ENCODE measurements at places on chromosomes 6 and 20.

- DNase-seq, result no peak
Observed at GRCh38 chr6:81978230-81978629, 225.7 kb upstream of the TENT5A start.

- peak; percentile 37 for DNase-seq
Observed at GRCh38 chr6:36800223-36801076, 38.8 kb downstream of the CPNE5 start.

DNA sequence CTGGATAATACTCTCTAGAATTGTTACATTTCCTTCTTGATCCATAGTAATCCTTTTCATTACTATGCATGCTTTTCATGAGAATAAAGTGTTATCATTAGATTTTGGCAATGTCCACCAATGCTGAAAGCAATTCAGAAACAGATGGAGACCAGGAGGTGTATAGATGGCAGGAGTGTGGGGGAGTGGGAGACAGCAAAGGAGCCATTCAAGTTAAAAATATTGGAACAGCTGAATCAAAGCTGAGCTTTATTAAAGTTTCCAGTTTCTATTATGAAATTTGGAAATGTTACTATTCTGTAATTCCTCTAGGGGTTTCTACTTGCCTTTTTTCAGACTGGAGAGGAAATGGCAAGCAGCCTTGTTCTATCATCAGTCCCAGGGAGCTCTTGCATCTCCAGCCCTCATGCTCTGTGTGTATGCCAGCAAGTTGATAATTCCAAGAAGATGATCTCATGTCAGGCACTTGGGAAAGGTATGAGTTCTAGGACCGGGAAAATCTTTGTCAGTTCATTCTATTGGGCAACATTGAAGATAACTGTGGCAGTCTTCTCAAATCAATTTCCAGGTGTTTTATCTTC lies 228.0 kb downstream of the CD109 start:
- no peak for DNase-seq

DNA sequence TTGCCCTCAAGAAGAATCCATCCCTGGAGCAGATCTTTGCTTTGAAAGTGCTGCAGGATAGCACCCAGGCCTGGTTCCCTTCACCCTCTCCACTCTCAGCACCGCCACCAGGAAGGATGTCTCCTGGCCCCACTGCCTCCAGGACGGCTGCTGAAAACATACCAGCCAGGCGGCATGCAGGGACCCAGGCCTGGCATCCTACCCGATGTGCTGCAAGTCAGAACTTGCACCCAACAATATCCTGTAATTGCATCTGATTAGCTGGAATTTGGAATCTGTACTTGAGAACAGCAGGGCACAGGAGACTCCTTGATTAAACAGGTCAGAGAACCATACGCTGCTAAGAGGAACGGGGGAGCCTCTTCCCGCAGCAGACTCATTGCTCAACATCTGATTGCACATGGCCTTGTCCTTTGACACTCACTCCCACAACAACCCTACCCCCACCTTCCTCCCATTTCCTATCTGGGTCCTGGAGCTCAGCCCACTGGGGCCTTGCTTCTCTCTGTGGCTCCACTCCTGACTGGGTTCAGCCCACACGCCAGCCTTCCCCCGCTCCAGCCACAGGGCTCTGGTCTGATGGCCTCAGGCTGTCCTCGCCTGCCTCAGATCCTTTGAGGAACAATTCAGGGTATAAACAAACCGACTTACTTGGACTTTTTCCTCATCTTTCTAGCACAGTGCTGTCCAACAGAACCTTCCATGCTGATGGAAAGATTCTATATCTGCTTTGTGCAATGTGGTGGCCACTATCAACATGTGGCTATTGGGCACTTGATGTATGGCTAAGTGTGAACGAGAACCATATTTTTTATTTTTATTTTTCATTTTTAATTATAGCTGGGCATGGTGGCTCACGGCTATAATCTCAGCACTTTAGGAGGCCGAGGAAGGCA lies 78.0 kb downstream of the FGD2 start:
- DNase-seq, result peak; percentile 85

DNA sequence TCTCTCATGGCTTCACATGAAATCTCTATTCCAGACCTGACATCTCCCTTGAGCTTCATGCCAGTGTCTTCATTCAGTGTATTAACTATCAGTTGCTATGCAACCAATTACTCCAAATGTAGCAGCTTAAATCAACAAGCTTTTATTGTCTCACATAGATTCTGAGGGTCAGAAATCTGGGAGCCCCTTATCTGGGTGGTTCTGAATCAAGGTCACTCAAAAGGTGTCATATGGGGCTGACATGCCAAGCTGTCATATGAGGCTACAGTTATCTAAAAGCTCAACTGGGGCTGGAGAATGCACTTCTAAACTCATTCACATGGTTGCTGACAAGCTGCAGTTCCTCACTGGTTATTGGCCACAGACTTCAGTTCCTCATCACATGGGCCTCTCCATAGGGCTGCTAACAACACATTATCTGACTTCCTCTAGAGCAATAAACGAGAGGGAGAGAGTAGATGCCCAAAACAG lies 7.3 kb upstream of the CGA start:
- peak; percentile 36 for DNase-seq

DNA sequence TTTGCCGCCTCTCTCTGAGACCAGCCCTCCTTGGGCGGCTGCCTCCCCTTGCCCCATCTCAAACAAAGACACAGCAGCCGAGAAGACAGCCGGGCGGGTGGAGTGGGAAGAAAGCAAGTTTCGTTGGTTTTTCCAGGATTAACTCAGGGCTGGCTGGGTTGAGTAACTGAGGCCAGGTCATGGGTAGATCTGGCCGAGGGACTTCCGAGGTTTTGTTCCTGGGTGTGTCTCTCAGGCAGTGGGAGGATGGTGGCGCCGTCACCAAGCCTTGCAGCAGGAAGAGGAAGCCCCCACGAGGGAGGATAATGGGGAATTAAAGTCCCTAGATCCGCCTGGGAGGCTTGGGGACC lies 167.2 kb downstream of the TTLL2 start:
- no peak for DNase-seq

DNA sequence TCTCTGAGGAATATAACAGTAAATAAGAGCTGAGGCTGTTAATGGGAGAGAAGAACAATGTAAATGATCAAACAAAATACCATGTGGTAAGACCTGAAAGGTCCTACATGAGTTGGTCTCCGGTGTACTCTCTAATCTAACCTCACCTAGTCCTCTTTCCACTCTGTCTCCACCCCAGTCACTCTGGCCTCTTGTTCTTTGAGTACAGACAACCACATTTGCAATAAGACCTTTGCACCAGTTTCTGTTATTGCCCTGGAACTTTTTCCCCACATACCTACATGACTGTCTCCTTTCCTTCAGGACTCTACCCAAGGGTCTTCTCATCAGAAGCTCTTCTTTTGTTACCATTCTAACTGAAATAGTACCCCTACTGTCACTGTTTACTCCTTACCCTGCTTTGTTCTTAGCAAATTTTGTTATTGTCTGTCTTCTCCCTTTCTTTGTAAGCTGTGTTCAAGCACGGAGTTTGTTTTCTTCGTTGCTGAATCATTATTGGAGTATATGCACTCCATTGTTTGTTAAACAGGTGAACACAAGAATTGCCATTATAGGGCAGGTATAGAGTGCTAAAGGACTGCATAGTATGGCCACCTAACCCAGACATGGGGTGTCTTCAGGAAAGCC lies 37.3 kb downstream of the MAPK14 start:
- DNase-seq, result peak; percentile 68

DNA sequence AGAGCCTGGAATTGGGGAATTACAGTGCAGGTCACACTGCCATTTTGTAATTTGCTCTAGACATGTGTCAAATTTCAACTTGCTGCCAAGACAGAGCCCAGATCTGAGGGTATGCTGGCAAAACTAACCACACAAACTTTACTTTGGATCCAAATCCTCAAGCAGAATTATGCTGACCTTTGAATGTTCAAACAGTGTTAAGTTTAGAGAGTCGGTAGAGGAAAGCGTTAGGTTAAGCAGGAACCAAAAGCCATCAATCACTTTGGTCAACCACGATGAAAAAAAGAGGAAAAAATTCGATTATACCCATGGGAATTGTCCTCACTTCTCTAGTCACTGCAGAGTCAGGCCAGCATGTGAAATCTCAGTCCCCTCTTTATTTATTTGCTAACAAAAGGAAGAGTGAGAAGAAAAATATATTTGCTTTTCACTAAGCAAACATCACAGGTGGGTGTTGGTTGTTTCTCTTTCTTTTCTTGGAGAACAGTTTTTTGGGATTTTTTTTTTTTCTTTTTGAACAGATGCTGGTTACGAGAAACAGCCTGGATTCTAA lies 105.1 kb upstream of the ADGRF1 start:
- DNase-seq, result no peak

DNA sequence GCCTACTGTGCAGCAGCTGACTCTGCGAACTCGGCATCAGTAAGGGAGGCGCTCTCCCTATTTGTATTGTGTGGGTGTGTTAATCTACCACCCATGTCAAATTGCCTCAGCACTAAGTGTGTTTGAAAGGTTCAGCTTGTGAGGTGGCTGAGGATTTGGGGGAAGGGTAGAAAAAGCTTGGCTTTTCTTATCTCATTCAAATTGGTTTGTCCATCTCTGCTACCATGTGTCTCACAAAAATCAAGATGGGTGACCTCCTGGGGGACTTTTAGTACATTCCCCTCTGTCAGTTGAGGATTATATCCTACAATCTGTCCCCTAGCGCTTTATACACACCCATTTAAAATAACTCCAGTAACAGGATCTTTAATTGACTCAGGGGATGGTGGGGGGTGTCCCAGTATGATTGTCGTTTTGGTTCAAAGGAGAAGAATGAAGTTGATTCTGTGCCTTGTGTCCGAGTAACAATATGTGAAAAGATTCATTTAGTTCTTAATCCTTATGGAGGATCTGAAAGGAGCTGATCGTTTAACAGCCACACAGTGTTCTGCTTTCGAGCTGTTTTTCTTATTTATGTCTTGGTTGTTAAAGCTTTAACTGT lies 609.6 kb downstream of the PKHD1 start:
- DNase-seq, result no peak

- DNase-seq, result no peak
Observed at GRCh38 chr20:57198132-57199072, 68.0 kb downstream of the BMP7 start.

- no peak for DNase-seq
Observed at GRCh38 chr20:13312300-13312699, 91.2 kb downstream of the ISM1 start.

DNA sequence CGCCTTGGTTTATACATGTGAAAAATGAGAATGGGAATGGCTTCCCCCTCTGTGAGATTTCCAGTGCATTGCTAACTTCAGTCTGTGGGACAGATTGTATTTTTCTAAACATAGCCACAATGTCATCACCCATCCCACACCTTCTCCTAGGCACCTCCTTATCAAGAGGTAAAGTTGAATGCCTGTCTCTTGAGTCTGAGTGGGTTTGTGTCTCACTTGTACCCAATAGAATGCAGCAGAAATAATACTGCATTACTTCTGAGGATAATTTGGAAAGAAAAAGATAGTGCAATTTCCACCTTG lies 27.9 kb downstream of the RIN2 start:
- DNase-seq, result no peak

DNA sequence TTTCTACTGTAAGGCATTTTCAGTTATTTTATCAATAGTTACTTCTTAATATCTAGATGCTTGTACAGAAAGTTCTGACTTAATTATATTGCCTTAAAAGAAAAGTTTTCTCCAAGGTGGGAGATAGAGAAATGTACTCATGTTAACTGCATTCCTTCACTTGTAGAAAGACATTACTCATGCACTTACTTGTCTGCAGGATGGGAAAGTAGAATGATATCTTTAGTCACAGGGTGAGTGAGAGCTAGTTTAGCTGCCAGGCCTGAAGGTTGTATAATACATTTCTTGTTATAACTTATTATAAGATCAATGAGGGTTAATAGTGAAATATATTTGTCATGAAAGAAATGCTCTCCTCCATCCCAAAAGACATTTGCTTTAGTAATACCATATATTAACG lies 92.1 kb downstream of the CRYBG1 start:
- DNase-seq, result no peak

DNA sequence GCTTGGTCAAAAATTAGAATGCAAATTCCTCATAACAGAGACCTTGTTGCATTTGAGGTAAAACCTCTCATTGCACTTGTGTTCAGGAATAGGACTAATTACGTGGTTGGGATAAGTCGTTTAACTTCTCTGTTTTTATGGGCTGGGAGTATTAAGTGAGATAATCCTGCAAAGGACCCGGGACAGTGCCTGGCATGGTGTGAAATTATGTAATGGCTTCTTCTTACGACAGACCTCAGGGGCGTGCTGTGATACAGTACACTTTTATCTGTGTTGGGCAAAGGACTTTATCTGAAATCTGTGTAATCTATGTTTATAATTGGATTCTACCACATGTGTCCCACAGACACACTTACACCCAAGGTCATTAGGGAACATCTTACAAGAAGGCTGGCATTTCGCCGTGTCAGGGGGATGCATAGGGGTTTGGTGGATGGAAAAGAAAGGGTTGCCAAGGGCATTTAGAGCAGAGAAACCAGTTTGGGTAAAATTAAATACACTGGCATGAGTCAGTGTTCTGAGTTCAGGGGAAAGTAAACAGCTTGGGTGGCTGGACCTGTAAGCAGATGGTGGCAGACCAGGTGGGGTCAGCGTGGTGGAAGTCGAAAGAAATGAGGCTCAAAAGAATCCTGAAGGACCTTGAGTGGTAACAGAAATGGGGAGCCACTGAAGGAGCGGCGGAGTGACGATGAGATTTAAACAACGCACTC lies 17.2 kb upstream of the RTF2 start:
- peak; percentile 22 for DNase-seq

DNA sequence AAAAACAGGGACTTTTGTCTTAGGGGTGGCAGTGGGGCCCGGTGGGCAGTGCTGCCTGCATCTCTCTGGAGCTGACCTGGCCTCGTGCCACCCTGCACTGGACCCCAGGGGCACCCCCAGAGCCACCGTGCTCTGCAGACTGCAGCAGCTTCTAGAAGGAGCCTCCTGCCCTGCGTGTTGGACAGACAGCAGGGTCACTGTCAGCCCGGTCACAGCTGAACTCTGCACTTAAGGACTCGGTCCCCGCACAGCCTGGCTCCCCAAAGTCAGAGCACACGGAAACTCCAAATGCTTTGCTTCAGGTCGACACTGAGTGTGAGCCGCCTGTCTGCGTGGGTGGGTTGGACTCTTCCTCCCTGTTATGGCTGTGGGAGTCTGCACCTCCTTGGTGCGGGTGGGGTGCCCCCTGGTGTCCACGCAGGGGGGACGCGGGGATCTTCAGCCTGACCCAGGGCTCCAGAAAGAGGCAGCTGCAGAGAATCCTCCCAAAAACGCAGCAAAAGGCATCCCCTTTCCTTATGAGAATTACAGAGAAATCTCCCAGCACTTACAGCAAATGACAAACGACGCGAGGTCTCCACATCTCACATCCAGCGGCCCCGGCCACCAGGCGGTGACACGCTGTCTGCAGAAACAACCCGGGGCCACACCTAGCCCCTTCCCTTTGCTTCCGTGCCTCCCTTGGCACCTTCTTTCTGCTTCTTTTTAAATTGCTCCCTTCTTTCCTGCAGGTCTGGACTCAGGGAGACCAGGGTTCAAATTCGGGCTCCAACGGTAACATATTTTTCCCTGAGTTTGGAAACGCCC lies 36.3 kb upstream of the DACT2 start:
- peak; percentile 64 for DNase-seq
